ENCODE measurements at places on chromosomes 5 and 9.
A peak's percentile ranks its signal among the peaks of the same experiment; 100 is the strongest.

DNA sequence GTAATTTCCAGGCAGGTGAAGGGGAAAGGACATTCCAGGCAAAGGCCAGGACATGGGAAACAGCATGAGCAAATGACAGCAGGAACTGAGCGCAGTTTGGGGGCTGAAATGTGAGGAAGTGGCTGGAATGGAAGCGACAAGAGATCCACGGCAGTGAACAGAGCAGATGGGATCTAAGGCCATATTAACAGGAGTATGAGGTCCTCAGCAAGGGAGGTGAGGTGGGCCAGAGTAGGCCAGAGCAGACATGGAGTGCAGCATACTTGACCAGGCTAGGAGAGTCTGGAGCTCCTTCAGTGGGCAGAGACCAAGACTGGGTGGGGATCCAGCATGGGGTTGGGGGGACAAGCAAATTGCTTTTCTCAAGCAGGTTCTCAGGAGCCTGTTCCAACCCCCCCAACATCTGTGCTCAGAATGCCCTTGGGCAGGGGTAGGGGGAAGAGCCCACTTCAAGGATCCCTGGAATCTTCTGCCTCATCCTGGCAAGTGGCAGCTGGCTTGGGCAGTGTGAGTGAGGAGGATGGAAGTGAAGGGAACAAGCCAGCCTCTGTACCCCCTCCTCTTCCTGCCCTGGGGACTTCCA, 34.5 kb downstream of the DAB2IP start:
- H3K27me3 ChIP-seq: no peaks in the 10 kb centered on the region
- H3K4me3 ChIP-seq: no peak overlapping the region
- H3K27ac ChIP-seq: no peak overlapping the region

- H3K36me3 ChIP-seq: no peaks in the 10 kb centered on the region
- H3K27me3 ChIP-seq: no peaks in the 10 kb centered on the region
- no peak overlapping the region for H3K27ac ChIP-seq
Measured at GRCh38 chr5:17412760-17413671, 85.0 kb upstream of the TAF11L2 start.

GRCh38 chr5:4511996-4512656, 628.0 kb upstream of the ADAMTS16 start:
- no peak for DNase-seq
- no peak overlapping the region for H3K4me3 ChIP-seq
- H3K27ac ChIP-seq: no peak overlapping the region

DNA sequence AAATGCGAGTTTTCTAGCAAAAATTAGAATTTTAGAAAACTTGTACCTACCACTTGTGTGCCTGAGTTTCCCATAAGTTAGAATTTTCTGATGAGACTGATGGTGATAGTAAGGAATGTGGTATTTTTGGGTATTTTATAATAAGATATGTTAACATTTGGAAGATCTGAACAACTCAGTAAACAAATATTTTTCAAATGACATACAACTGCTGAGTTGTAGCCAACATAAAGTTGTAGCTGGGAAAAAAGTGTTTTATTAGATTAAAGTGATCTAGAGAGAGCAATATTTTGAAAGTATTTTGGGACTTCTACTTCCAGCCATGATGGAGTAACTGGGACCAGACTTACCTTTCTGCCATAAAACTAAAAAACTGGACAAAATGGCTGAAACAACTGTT, 37.9 kb downstream of the GEMIN5 start:
- H3K36me3 ChIP-seq: peaks cover 64% of the 10 kb centered on the region
- H3K27me3 ChIP-seq: no peaks in the 10 kb centered on the region
- H3K4me1 ChIP-seq: peaks cover 9% of the 10 kb centered on the region
- H3K27ac ChIP-seq: peak overlapping the region; percentile 52
- H3K4me3 ChIP-seq: no peak overlapping the region
- no peak for DNase-seq

DNA sequence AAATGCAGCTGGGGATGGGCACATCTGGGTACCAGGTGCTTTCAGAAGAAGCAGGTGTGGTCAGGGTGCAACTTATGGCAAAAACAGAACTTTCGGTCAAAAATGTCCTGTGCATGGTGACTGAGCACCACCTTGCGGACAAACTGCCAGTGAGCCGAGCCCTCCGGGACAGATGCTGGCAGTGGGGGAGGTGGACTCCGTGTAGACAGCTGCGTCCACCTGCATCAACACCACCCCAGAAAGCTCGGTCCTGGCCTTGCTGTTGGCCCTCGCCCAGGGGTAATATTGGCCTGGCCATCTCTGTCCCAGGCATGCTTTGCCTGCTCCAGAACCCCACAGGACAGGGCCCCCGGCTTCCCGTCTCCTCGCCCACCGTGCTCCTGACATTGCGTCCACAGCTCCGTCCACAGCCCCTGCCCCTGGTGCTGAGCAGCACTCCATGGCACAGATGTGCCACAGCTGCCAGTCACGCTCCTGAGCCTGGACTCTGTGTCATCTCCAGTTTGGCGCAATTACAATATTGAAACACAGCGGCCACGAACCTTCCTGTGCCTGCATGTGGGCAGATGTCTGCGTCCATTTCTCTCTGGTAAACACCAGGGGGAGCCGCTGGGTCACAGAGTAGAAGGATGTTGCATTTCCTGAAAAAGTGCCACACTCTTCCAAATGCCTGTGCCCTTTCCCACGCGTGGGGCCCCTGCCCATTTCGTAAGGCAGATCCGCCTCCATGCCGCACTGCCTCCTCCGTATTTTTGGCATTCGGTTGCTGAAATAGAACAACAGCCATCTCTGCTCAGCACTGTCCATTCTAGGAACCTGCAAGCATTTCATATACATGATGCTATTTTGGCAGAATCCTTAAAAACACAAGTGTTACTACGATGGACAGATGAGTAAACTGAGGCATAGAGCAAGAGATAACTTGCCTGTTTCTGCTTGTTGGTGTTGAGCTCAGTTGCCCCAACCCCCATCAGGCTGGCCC, 33.4 kb upstream of the SLC6A19 start:
- no peak for DNase-seq
- peaks cover 8% of the 10 kb centered on the region for H3K4me1 ChIP-seq
- no peaks in the 10 kb centered on the region for H3K36me3 ChIP-seq

GRCh38 chr5:32973646-32974045, 262.5 kb downstream of the NPR3 start:
- H3K4me1 ChIP-seq: no peaks in the 10 kb centered on the region
- no peak overlapping the region for H3K4me3 ChIP-seq
- DNase-seq: no peak
- H3K27ac ChIP-seq: no peak overlapping the region
- no peaks in the 10 kb centered on the region for H3K36me3 ChIP-seq

DNA sequence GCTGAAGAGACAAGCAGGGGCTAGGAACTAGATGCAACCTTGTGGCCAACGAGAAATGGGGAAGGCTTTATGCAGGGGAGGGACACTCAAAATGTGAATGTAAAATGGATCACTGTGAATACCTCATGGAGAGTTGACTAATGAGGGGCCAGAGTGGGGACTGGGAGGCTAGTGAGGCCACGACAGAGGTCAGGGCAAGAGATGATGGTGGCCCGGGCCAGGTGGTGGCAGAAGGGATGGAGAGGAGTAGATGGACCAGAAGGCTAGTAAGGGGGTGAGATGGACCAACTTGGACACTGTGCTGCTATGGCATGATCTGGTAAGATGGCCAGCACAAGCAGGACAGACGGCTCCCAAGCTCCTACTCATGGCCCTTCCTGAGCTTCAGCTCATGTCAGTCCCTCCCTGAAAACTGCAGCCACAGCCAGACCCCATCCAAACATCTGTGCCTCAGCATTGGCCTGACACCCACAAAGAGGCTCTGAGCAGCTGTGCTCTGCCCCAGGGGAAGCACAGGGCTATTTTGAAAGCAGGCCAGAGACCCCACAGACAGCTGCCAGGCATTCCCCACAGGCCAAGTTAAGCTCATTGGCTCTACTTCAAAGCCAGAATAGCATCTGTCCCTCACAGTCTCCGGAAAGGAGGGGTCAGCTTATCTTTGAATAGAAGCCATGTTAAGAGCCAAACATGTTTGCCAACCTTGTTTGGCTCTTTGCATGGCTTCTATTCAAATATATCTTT, 22.1 kb downstream of the P4HA2 start:
- no peaks in the 10 kb centered on the region for H3K27me3 ChIP-seq
- peaks cover 43% of the 10 kb centered on the region for H3K36me3 ChIP-seq
- peak; percentile 61 for DNase-seq
- peak overlapping the region; percentile 8 for H3K27ac ChIP-seq
- peaks cover 13% of the 10 kb centered on the region for H3K4me1 ChIP-seq

- H3K4me3 ChIP-seq: no peak overlapping the region
- H3K27ac ChIP-seq: no peak overlapping the region
- peaks cover 31% of the 10 kb centered on the region for H3K4me1 ChIP-seq
- no peaks in the 10 kb centered on the region for H3K36me3 ChIP-seq
- no peaks in the 10 kb centered on the region for H3K27me3 ChIP-seq
Measured at GRCh38 chr5:34611464-34612415, 44.4 kb upstream of the RAI14 start.

DNA sequence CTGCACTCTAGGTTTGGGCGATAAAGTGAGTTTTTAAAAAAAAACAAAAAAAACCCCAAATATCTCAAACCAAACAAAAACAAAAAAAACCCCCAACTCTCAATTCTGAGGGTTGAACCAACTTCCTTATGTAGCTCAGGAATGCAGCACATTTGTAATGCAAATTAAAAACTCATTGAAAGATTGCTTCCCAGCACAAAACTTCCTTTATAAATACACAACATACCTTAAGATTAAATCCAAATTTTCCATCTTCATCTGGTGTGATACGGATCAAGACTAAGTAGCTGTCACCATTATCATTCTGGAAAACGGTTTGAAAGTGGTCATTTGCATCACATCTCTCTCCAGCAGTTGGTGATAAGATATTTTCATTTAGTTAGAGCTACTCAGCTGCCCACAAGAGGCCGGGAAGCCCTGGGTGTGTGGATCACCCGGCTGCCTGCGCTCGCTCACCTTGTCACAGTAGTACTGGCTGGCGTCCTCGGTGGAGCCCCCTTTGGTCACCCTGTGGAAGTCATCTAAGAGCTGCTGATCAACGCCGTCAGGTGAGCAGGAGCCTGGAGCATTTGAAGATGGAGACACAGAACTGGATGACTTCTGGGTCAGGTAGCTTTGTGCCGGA, 88.2 kb downstream of the PTPN3 start:
- H3K4me1 ChIP-seq: no peaks in the 10 kb centered on the region
- H3K27me3 ChIP-seq: no peaks in the 10 kb centered on the region
- no peak for DNase-seq
- no peak overlapping the region for H3K4me3 ChIP-seq
- H3K27ac ChIP-seq: no peak overlapping the region

- no peaks in the 10 kb centered on the region for H3K36me3 ChIP-seq
- no peak overlapping the region for H3K27ac ChIP-seq
- DNase-seq: no peak
- no peaks in the 10 kb centered on the region for H3K27me3 ChIP-seq
- H3K4me1 ChIP-seq: no peaks in the 10 kb centered on the region
Measured at GRCh38 chr9:105039175-105039799, 111.3 kb upstream of the ABCA1 start.

DNA sequence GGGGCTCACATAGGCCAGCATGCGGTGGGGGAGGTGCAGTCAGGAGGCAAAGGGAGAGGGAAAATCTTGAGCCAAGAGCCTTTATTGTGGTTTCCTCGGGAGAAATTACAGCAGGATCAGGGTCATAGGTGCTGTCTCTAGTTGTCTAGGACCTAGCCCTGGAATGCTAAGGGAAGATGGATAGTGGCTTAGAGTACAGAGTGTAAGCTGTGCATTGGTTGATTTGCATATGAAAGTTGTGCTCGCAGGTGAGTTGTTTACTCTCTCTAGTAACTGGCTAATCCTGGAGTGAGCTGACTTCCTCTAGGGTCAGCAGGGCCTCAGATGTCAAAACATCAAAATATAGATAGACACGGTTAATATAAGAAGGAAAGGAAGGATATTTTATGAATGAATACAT, 877.7 kb downstream of the TLE4 start:
- no peaks in the 10 kb centered on the region for H3K4me1 ChIP-seq
- no peaks in the 10 kb centered on the region for H3K27me3 ChIP-seq
- no peak for DNase-seq
- no peaks in the 10 kb centered on the region for H3K36me3 ChIP-seq
- no peak overlapping the region for H3K4me3 ChIP-seq

DNA sequence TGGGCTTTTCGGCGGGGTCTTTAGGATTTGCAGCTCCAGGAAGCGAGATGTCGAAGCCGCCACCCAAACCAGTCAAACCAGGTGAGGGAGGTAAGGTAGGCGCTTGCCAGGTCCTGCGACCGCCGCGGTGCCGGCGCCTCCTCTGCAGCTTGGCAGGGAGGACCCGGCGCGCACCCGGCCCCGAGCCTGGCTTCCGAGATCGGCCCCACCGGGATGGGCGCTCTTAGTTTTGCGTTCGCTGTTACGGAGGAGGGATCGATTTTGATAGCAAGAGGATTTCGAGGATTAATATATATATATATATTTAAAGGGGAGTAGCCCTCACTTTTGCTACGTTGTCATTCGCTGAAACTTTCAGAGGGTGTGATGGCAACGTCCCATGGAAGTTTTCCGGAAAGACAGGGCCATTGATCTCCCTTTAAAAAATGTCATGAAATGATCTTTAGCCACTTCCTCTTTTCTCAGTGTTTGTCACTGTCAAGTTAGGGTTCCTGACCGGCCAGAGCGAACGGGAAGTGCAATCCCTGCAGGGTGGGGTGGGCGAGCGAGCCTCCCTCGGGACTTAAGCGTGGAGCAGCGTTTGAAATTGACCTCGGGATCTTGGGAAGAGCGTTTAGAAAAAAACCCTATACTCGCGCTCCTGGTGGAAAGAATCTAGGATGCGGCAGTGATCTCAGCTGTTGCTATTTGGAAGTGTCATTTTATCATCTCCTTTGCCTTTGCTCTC, 495 bp downstream of the OSTF1 start:
- H3K36me3 ChIP-seq: no peaks in the 10 kb centered on the region
- no peak for DNase-seq
- no peaks in the 10 kb centered on the region for H3K27me3 ChIP-seq
- H3K4me3 ChIP-seq: peak overlapping the region; percentile 90
- peaks cover 62% of the 10 kb centered on the region for H3K4me1 ChIP-seq

- H3K4me3 ChIP-seq: peak overlapping the region; percentile 10
- H3K36me3 ChIP-seq: no peaks in the 10 kb centered on the region
- no peak overlapping the region for H3K27ac ChIP-seq
- H3K4me1 ChIP-seq: no peaks in the 10 kb centered on the region
- no peaks in the 10 kb centered on the region for H3K27me3 ChIP-seq
Measured at GRCh38 chr5:178384816-178385495, 152.4 kb upstream of the PHYKPL start.

DNA sequence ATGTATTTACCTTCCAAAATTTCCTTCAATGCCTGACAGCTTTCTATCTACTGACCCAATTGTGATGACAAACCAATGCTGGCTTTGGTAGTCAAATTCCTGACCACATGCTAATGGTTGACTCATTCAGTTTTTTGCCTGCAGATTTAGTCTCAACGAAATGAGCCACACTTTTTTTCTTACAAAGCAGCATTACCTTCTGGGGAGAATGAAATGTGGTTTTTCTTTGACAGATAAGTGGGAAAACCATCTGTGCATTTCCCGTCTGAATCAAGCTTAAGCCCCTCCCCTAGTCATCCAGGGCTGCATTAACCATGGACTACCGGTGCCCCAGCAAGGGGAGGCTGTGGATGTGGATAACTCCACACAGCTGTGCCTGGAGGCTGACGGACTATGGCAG, 99.6 kb upstream of the TAF11L2 start:
- DNase-seq: peak; percentile 11
- no peaks in the 10 kb centered on the region for H3K36me3 ChIP-seq
- no peak overlapping the region for H3K4me3 ChIP-seq
- H3K4me1 ChIP-seq: peaks cover 11% of the 10 kb centered on the region
- H3K27me3 ChIP-seq: no peaks in the 10 kb centered on the region

All from vagina (tissue), 2 donors.